ENCODE measurements at places on chromosomes 12 and 14.

- peak; percentile 35 for DNase-seq
Measured at GRCh38 chr12:117646520-117646919, 285.1 kb upstream of the NOS1 start.

DNA sequence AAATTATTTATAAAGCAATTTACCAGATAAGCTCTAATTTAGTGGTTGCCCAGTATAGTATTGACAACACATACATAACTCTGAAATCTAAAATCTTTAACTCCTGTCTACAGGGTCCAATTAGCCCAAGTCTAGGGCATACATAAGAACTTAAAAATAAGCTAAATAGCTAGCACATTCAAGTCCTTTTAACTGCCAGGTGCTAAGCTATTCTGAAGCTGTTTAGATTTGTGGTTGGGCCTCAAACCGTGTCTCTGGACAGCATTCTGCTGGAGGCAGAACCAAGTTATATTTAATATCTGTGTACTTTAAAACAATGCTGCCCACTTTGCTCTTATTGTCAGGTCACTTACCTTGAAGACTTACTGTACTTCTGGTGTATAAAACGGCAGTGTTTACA, 19.0 kb downstream of the RPS6KA5 start:
- no peak for DNase-seq

DNA sequence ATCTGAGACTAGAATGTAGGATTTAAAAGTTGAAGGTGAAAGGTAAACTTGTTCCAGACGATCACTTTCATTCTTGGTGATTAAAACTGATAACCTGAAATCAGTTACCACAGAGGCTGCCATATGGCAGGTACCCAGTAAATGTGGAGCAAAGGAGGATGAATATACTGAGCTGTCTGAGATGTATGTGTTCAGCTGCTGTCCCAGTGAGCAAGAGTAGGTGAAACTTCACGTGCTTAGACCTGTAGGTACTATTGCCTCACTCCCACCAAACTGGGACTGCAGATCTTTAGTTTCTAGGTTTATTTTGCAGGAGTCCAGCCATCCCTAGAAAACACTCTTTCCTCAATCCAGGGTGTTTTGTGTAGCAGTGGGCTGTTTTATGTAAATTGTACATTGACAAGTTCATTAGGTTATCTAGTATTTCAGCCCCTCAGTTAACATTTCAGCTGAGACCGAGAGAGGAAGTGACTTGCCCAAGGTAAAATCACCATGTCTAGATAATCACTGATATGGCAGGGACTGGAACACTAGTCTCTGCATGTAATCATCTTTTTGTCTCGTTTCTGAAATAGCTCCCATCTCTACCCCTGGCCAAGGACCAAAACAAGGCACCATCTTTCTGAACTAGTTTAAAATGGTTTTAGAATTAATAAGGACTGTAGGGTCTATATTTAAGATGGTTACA, 62.7 kb downstream of the ATG14 start:
- DNase-seq, result no peak

GRCh38 chr12:57609101-57609780, 2.0 kb upstream of the ARHGEF25 start:
- DNase-seq, result peak; percentile 80

GRCh38 chr12:111438481-111438880, 32.8 kb downstream of the SH2B3 start:
- DNase-seq, result peak; percentile 40

DNA sequence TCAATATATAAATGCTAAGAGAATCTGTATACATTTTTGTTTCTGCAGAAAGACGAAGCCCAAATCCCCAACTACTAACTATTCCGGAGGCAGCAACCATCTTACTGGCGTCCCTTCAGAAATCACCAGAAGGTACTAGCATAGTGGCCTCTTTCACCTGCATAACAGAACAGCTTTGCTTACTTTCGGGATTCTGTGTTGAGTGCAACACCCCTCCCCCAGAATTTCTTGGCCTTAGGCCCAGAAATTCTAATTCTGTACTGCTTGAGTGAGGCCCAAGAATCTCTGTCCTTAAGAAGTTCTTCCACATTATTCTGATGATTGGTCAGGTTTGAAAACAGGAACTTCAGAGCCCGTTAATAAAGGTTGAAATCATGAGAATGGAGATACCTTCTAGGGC, 2.9 kb downstream of the SPX start:
- no peak for DNase-seq

DNA sequence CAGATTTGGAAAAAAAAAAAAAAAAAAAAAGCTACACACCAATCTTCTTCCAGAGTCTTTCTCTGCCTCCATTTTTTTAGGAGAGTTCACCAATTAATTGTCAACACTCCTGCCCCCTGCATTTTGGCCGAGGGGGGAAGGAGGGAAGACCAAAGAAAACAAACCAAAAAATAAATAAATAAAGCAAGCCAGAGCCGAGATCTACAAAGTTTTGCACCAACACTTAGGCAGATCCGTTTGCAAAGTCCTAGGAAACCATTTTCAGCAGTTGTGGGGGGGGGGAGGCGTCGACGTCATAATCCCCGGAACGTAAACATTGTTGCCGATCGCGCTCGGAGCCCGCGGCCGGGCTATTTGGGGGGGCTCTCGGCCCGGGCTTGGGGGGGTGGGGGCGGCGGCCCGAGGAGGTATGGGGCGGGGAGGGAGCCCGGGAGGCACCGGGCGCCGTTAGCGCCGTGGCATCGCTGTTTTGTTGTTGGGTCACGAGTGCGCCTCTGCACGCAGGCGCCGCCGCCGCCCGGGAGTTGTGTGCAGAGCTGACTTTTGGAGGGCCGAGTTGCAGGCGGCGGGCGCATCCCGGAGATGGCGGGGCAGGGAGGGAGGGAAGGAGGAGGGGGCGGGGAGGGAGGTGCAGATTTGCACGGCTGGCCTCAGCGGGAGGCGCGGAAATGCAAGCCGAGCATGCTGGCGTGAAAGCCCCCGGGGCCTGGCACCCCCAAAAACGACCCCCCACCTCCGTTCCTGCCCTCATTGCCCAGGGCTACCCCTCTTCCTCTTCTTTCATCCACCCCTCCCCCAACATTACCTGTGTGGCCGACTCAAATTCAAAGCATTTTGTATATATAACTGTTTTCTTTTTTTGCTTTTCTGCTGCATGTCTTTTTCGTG, 598 bp downstream of the KDM2B start:
- DNase-seq, result peak; percentile 90

DNA sequence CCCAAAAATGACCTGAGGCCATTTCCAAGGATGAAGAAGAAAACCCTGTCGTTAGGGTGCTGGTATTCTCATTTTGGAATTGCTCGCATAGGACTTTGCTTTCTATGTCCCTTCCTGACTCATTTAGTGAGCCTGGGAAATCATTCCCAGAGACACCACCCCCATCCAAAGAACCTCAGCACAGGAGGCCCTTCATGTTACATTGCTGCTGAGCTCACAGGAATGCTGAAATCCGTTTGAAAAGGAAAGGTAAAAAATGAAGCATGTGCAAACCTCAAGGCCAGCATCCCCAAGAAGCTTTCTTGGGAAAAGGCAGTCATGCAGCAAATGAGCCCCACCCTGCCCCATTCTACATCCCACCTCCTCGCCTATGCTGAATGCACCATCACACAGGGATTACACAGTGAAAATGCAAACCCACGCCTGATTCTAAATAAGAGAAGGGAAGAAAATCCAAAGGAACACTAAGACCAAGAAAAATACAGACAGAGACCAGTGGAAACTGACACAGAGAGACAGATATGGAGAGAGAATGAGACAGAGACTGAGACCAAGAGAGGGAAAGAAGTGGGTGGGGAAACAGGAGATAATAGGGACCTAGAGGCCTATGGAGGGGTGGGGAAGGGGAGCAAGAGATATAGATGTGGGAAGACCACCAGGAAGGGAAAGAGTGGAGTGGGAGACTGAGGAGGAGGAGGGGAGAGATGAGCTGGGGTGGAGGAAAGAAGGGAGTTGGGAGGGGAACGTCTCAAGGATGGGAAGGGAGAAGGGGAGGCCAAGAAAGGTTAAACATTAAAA, 33.5 kb downstream of the NIN start:
- no peak for DNase-seq

DNA sequence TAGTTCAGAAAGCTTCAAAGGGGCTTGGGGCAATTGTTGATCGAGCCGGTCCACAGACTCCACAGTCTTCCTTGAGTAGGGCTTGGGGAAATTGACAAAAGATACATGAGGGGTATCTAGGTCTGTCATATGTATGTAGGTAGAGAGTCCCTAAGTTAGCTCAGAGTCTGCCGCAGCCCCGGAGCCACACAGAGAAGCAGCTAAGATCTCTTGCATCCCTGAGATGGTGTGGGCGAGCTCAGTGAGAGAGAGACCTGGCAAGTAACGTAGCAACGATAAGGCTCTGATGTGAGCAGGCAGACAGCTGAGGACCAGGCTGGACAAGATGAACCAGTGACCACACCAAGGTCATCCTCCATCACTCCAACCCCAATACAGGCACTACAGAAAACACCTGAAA, 297.6 kb downstream of the TMEM132D start:
- DNase-seq, result no peak

All from H7 (cell line).